ENCODE measurements at places on chromosomes 3 and 15.

DNA sequence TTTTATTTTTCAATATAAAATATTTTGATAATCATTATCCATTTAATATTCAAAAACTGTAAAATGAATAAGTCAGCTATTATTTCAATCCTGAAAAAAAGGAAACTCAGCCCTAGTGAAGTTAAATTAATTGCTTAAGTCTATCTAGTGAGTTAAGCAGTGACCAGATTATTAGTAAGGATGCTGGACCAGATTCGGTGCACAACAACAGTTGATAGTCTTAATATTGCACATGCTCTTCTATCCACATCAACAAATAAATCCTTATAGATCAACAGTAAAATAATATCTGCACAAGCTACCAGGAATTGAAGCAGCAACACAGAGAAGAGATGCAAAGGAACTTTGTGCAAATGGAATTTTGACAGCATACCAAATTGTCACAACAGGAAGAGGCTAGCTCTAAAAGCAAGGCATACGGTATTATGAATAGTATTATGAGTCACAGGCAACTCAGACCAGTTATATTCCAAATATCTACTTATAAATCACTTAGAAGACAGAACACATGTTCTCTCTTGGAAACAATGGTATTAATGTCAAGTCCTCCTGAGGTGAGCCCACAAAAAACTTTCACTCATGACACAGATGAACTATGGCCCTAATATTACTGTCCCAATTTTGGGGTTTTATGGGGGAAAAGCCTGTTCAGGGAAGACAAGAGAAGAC, 24.9 kb downstream of the VPS13C start:
- no peak for DNase-seq

DNA sequence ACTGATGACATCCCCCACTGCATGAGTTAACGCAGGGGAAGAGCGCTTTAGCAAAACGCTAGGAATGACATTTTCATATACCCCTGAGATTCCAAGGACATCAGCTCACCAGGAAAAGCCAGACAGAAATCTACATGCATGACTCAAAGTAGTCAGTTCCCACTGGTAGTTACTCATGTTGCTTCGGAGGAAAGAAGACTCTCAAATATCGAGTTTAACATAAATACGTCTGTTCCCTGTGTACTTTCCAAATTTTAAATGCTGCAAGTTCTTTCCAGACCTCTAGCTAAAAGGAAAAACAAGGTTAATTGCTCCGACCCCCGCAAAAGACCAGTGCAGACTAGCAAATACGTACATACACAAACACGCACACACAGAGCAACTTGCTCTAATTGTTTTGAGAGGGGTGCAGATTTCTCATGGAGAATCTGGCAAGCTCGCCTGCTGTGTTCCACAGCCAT, 115.4 kb upstream of the PRICKLE2 start:
- no peak for DNase-seq

DNA sequence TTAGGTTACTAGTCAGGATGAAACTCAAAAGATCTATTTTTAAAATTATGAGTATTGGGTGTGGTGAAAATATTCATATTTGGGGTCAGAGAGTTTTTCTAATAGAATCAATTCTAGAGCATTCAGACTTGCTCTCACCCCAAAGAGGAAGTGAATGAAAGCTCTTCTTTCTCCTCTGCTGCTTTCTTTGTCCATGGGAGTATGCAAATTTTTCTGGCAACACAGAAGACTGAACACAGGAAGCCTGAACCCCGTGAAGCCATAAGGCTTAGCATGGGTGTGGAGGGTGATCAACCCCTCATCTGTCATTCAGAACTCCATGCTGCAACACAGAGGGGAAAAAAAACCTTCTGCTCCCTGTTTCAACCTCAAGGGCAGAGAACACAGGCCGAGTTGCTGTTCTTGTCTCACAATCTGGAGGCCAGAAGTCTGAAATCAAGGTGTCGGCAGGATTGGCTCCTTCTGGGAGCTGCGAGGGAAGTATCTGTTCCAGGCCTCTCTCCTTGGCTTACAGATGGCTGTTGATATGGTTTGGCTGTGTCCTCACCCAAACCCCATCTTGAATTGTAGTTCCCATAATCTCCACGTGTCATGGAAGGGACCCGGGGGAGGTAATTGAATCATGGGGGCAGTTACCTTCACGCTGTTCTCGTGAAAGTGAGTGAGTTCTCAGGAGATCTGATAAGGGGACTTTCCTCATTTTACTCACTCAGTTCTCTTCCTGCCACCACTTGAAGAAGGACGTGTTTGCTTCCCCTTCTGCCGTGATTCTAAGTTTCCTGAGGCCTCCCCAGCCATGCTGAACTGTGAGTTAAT, 33.7 kb upstream of the CD47 start:
- DNase-seq, result peak; percentile 37

DNA sequence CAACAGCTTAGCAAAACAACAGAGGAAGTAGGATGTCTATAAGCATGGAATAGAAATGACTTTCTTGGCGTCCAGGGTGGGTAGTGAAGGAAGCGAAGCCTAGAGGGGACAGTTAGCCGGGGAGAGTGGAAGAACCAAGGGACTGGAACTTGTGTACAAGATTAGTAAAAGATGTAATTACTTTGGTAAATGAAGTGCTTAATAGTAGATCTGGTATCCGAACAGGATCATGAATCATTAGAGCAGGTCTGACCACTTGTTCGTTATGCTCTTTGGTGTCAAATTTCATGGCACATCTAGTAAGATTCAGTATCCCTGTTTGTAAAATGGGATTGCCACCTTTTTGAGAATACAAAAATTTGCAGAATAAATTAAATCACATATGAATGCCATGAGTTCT, 112.5 kb upstream of the MLF1 start:
- DNase-seq, result no peak

GRCh38 chr3:37257581-37257980, 83.2 kb upstream of the LRRFIP2 start:
- no peak for DNase-seq

GRCh38 chr3:24222165-24222805, 272.4 kb downstream of the THRB start:
- DNase-seq, result no peak

GRCh38 chr15:48564690-48565089, 80.8 kb downstream of the FBN1 start:
- no peak for DNase-seq

GRCh38 chr3:159624616-159625015, 364.0 kb upstream of the IL12A start:
- no peak for DNase-seq

DNA sequence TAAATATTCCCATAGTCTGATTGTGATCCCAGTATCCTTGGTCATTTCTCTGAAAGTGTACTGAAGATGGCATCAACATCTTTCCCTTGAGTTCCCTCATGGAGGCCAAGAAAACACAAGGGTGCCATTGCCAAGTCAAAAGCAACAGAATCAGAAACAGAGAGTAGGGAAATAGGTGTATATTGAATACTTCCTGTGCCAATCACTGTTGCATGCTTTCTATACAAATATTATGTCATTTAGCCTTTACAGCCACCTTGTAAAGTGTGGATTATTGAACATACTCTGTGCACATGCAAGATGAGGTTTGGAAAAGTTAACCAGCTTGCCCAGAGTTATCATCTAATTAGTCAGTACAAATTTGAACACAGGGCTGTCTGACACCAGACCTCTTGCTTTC, 117.9 kb downstream of the MAP2K5 start:
- DNase-seq, result no peak

DNA sequence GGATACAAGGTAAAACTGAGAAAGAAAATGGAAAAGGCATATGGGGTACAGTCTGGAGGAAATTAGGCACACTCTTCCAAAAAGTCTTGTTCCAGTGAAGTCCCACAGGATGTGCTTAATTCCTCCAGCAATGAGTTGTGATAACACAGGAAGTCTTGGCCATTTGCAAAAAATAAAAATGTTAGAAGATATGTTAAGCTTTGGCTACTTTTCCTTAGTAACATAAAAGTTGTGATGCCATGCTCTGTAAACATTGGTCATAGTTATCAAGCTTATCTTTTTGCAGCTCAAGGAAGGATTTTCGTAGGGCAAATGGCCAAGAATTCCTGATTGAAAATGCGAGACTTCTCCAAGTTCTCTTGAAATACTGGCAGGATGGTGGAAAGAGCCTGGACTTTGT, 26.4 kb downstream of the LNP1 start:
- no peak for DNase-seq
